Activated T-helper 1 cell treated with anti-CD3 and anti-CD28 coated beads, Interleukin-12 subunit alpha, Interleukin-12 subunit beta, Interleukin-2, Interleukin-4 antibody, amounts not matched to agents 30 ng/mL and 10 ng/mL and 1 ng/mL, durations not matched to agents 14 hours and 24 hours and 36 hours (primary cell): ENCODE measurements at places on chromosomes 4 and X. TPM values are rescaled to one million over a fixed set of nuclear protein-coding genes. Genes with fewer than 3 reads are reported as not detected.

NFKB1 gene
- 139 and 145 TPM in 2 replicates for total RNA-seq

GPR82 gene
- total RNA-seq: 0.08 and 0.49 TPM in 2 replicates

ABCG2 gene
- 0.34 TPM in 2 replicates for total RNA-seq

ASB9 gene
- total RNA-seq: not detected in 2 replicates

SPANXN3 gene
- not detected in 2 replicates for total RNA-seq

HAUS3 gene
- total RNA-seq: 19.2 and 19.9 TPM in 2 replicates

CEP44 gene
- total RNA-seq: 15.4 and 18.2 TPM in 2 replicates

SCD5 gene
- 0.44 and 0.70 TPM in 2 replicates for total RNA-seq

COL4A5 gene
- total RNA-seq: not detected in 2 replicates

PABPC4L gene
- total RNA-seq: not detected in 2 replicates

PRR27 gene
- not detected in 2 replicates for total RNA-seq

ADH1B gene
- not detected in 2 replicates for total RNA-seq

DRP2 gene
- total RNA-seq: 0.23 and 0.39 TPM in 2 replicates

COQ2 gene
- total RNA-seq: 22.5 and 22.6 TPM in 2 replicates

COX7B gene
- 272 and 286 TPM in 2 replicates for total RNA-seq

UGT2A1 gene
- not detected in 2 replicates for total RNA-seq

PRDM8 gene
- total RNA-seq: 8.4 and 11.9 TPM in 2 replicates

SLITRK4 gene
- total RNA-seq: not detected in 2 replicates

SPIN2A gene
- total RNA-seq: 0.54 and 1.0 TPM in 2 replicates

TBC1D1 gene
- total RNA-seq: 50.2 and 52.6 TPM in 2 replicates

CT83 gene
- not detected in 2 replicates for total RNA-seq
